Activated T-cell treated with anti-CD3 and anti-CD28 coated beads for 1 hour (primary cell): ENCODE measurements at places on chromosomes 13 and 19.

- no peak for DNase-seq
These were observed 13.7 kb upstream of the ZNF8 start for GRCh38 chr19:58265100-58265499.

GRCh38 chr13:44012910-44013757 is 133.4 kb downstream of the LACC1 start:
- no peak for DNase-seq

DNA sequence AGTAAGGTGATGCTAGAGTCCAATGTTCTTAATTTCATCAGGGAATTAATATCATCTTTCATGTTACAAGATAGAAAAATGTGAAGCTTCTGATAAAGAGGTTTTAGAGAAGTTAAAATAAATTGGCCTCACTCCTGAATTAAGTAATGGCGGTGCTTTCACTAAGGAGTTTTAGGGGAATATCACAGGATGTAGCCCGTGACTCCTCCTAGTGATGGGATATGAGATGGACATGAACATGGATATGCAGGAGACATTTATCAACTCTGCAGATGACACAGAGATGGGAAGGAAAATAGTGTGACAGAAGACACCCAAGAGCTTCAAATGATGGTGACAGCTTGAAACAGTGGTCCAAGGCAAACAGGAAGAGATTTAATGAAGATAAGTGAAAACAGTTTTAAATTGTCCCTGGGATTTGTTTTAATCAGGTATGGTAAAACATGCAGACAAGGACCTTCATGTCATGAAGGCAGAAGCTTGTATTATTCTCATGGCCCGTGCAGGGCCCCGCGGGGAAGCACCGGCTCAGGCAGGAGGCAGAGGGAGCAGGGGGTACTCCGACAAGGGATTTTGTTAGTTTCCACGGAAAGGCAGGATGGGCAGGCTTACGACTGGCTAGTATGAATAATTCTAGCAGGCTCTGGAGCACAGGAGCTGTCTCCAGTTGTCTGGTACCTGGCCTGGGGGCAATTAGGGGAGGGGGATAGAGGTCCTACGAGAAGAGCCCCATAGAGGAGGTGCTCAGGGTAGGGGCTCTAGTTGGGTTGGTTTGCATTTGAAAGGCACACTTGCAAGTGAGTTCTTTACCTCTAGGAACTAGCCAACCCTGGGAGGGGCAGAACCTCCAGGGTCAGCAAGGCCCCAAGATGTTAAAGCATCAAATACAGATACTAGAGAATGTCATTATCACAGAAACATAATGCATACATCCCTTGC is 38.7 kb upstream of the FARP1 start:
- no peak for DNase-seq

GRCh38 chr19:13765395-13766094 is 1.2 kb downstream of the MRI1 start:
- DNase-seq, result no peak

GRCh38 chr19:44927746-44928145 is 13.3 kb downstream of the APOC1 start:
- no peak for DNase-seq

GRCh38 chr19:30175987-30176386 is 196.2 kb upstream of the ZNF536 start:
- DNase-seq, result no peak
